NCI-H460 (cell line): ENCODE measurements at places on chromosomes 13 and 19. TPM values are rescaled to one million over a fixed set of nuclear protein-coding genes. Genes with fewer than 3 reads are reported as not detected.

The SIGLEC12 gene
- total RNA-seq: not detected in 2 replicates

DNA sequence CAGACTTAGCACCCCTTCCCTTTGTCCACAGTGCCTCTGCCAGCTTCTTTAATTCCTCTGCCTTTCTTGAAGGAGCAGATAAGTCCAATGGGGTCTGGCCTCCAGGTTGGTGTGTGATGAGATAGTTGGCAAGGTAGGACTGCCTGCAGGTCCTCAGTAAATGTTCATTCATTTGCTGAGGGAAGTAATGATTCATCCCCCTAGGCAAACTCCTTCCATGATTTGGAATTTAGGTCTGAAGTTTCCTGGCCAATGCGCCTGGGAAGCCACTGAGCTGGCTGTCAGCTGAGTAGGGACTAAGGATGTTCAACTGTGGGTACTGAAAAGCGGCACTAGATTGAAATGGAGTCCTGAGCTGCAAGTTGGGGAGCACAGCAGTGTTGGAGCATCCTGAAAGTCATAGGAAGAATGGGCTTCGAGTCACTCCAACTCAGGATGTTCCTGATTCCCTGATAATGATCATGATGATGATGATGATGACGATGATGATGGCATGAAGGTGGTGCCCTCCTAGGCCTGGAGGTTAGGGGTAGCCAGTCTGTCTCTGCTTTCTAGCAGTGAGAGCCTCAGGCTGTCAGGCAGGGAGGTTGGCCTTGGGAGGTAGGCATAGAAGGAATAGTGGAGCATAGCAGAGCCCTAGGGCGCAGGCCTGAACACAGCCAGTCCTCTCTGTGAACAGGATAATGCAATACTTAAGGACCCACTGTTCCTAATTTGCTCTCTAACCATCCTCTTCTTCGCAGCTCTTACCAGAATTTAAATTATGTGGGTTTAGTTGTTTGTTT lies 44.7 kb downstream of the COL4A2 start:
- no peak for DNase-seq

- DNase-seq: no peak
These were observed 49.3 kb downstream of the UBL3 start for GRCh38 chr13:29801102-29801501.

DNA sequence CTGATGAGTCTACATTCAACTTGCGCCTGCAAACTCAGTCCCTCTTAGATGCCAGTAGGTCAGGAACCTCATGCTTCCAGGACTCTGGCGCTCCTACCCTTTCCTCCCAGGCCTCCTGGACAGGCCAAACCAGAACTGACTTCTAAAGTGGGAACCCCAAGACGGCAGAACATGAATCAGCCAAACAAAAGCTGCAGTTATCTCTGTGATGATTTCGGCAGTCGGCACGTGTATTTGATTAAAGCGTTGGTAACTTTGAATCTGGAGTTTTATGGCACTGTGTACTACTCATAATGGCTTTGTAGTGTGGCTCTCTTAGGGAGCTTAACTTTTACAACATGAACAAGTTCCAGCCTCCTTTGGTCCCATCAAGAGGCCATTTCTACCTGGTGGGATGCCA lies 13.7 kb downstream of the ACTN4 start:
- DNase-seq: no peak

- no peak for DNase-seq
These were observed 41.1 kb upstream of the CHST8 start for GRCh38 chr19:33580645-33581037.

GRCh38 chr13:54953786-54954185 lies 1925.2 kb downstream of the OLFM4 start:
- DNase-seq: no peak

DNA sequence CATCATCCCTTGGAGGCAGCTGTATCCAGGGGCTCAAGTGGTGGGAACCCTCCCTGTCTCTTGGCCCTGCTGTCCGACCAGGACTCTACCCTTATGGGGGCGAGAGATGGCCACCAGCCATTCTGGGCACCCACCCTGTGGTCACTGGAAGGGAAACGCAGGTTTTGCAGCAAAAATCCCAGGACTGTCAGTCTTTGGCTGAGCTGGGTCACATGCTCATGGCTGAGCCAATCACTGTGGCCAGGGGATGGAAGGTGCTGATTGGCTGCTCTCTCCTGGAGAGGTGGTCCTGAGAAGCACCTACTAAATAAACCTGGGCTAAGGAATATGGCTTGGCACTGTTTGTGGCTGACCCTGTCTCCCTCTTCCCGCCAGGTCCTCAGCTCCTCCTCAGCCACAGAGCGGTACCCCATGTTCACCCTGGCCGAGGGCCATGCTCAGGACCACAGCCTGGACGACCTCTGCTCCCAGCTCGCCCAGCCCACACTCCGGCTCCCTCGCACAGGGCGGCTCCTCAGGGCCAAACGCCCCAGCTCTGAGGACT lies 8.9 kb downstream of the ATG4D start:
- no peak for DNase-seq

DNA sequence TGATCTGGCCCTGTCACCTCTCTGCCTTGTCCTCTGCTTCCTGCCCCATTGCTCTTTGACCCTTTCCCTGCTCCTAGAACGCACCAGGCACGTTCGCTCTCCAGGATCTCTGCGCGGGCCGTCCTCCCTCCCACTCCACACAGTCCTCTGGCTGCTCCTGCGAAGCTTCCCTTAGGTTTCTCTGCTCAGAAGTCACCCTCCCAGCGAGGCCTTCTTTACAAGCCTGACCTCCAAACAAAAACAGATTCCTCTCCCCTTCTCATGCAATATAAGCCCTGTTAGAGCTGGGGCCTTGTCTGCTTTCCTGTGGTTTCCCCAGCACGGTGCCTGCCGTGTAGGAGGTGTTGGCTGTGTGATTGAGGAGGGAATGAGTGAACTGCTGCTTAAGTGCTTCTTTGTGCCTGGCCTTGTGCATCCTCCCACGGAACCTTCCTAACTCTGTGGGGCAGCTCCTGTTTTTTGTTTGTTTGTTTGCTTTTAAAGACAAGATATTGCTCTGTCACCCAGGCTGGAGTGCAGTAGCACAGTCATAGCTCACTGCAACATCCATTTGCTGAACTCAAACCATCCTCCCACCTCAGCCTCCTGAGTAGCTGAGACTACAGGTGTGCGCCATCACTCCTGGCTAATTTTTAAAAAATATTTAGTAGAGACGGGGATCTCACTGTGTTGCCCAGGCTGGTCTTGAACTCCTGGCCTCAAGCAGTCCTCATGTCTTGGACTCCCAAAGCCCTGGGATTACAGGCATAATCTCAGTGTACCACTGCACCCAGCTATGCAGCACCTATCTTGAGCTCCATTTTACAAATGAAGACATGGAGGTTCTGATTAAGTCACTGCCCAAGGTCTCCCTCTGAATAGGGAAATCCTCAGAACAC lies 82.0 kb downstream of the SIPA1L3 start:
- no peak for DNase-seq

DNA sequence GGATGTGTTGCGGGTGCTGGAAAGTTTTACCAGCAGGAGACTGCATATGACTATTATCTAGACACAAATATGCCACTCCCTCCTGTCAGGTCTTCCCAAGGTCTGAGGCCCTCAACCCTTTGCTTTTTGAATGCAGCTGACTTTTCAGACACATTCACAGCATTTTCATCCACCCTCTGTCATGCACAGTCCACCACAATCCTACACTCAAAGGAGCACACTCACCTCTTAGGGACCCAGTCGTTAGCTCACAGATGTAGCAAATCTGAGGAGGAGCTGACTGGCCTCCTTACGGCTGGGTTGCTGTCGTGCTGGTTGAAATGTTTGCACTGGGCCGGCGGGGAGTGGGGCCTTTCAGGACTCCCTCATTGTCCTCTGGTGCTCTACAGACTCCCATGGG lies 479.4 kb downstream of the IRS2 start:
- DNase-seq: no peak

DNA sequence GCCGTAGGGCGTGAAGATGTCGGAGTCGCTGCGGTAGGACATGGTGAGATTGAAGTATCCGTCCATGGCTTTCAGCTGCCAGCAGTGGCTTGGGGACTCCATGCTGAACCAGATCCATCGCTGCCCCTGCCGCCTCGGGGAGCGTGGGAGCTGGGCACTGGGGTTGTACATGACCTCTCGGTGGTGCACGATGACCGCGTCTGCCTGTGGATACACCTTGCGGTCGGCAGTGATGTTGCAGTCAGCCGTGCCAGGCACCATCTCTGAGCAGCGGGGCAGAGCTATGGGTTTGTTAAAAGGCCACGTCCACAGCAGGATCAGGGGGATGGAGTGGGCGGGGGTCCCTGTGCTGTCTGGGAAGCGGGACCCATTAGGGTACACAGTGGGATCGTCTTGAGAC lies 7.4 kb downstream of the FUT6 start:
- DNase-seq: no peak

DNA sequence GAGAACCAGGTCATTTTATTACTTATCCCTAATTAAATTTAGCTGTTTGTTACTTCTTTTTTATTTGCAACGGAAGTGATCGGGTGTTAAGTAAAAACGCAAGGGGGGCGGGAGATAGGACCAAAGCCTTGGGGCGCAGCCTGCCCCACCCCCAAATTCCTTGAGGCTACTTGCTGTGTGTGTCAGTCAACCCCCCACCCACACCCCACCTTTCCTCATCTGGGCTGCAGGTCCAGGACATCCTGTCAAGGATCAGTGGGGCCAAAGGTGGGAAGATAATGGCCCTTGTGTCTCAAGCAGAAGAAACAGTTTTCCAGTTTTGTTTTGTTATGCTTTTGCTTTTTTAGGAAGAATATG lies 1.2 kb upstream of the FOXO1 start:
- DNase-seq: no peak

GRCh38 chr19:57887195-57887941 lies 1.5 kb downstream of the ZNF814 start:
- DNase-seq: no peak

- DNase-seq: no peak
These were observed 85.2 kb upstream of the USP29 start for GRCh38 chr19:57034544-57034943.

DNA sequence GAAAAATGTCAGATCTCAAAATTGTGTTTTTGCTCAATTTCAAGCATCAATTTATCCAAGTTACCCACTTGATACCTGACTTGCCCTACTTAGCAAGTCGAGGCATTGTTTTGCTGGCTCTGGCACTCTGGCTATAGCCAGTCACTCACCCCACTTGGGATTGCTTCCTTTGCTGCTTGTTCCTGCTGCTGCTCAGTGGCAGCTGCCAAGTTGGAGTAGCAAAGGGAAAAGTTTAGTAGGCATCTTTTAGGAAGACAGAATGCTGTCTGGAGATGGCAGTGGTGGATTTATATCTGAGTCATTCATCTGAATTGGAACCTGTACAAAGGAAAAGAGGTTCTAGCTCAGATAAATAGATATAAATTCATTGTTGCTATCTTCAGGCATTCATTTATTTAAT lies 41.2 kb downstream of the PCCA start:
- DNase-seq: no peak
